ENCODE measurements at places on chromosomes 11 and 22.

GRCh38 chr11:64872790-64873488, 5.5 kb downstream of the EHD1 start:
- DNase-seq, result no peak

- no peak for DNase-seq
Measured at GRCh38 chr22:45019861-45020655, 10.3 kb upstream of the PHF21B start.

GRCh38 chr22:36586271-36586670, 57.3 kb upstream of the EIF3D start:
- no peak for DNase-seq

- no peak for DNase-seq
Measured at GRCh38 chr22:24170188-24170587, 11.1 kb upstream of the SUSD2 start.

- DNase-seq, result no peak
Measured at GRCh38 chr11:130614591-130614990, 166.1 kb downstream of the ADAMTS15 start.

DNA sequence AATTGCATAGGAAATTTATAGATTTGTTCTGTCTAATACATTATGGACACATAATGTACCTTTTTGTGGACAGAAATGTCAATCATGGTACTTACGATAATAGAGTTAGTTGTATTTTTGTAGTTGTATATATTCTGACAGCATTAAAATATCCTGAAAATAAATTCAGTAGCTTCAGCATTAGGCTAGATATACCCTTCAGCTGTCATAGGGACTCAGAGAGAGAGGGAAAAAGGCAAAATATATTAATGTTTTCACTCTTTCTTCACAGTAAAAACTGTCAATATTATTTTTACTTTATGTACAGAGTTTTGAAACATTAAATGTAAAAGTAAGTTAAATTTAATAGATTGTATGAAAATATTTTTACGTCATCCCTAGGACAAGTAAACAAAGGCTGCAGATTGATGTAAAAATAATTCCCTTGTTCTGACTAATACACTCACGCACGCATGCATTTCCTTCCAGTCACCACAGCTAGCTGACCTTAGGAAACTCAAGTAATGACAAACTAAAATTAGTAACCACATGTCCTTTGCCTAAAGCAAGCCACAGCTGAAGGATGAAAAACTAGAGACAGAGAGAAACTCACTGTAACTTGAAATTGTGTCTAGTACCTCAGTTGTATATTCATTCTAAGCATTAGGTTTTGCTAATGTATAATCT, 104.7 kb upstream of the CARD18 start:
- no peak for DNase-seq

Data from activated CD4-positive, CD25-positive, alpha-beta regulatory T cell (primary cell).